ENCODE measurements at places on chromosomes 7 and 10.

GRCh38 chr10:73965890-73966768 lies 31.8 kb upstream of the VCL start:
- DNase-seq: peak; percentile 44

- no peak for DNase-seq
These were observed 256.2 kb downstream of the PCLO start for GRCh38 chr7:82906502-82906901.

GRCh38 chr7:137453356-137453755 lies 109.8 kb upstream of the PTN start:
- DNase-seq: no peak

DNA sequence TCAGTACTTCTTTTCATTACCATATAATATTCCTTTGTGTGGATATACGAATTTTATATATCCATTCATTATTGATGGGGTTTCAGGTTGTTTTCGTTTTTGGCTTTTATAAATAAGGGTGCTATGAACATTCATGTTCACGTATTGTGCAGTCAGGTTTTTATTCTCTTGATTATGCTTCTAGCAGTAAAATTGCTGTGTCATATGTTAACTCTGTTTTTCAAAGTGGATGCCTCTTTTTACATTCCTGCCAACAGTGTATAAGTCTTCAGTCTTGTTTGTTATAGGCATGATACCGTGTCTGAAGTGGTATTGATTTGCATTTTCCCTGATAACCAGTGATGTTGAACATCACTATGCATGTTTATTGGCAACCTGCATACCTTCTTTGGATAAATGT lies 127.1 kb upstream of the CNTNAP2 start:
- DNase-seq: no peak

DNA sequence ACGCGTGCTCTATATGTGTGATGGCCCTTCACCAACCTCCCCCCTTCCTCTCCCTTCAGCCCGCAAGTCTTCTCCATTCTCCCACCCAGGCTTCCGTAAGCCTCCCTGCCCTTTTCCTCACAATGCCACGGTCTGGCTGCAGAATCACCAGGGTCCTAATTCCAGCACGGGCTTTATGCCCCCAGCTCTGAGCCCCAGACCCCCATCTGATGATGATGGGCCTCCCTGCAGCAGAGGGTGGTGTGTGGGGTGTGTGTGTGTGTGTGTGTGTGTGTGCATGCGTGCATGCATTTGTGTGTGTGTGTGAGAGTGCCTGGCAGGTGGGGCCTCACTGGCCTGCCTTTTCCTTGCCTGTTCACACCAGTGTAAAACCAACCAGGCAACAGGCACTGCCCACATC lies 109.9 kb downstream of the OAT start:
- DNase-seq: no peak

GRCh38 chr7:113698556-113699220 lies 220.1 kb downstream of the PPP1R3A start:
- peak; percentile 10 for DNase-seq

- no peak for DNase-seq
These were observed 40.1 kb downstream of the LYZL2 start for GRCh38 chr10:30589441-30589840.

GRCh38 chr10:19922236-19922963 lies 106.2 kb downstream of the PLXDC2 start:
- no peak for DNase-seq

DNA sequence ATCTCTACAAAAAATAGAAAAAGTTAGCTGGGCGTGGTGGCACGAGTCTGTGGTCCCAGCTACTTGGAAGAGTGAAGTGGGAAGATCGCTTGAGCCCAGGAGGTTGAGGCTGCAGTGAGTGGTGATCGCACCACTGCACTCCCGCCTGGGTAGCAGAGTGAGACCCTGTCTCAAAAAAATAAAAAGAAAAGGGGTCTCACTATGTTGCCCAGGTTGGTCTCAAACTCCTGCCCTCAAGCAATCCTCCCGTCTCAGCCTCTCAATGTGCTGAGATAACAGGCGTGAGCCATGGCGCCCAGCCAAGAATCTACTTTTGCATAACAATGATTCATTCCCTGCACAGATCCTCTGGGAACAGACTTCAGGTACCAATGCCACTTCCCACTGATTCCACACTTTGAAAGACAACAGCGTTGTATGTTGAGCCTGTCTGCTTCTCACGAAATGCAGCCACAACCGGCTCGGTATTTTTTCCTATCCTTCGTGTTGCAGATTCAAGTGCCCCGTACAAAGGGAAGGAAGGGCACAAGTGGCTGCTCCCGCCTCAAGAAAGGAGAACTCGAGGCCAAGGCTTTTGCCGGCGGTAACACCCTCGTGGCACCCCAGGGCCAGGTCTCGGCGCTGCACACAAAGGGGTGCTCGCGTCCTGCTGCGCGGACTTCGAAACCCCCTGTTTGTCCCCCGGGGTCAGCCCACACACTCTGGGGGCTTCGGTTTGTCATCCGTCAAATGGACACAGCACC lies 745 bp downstream of the DAGLB start:
- DNase-seq: peak; percentile 23

DNA sequence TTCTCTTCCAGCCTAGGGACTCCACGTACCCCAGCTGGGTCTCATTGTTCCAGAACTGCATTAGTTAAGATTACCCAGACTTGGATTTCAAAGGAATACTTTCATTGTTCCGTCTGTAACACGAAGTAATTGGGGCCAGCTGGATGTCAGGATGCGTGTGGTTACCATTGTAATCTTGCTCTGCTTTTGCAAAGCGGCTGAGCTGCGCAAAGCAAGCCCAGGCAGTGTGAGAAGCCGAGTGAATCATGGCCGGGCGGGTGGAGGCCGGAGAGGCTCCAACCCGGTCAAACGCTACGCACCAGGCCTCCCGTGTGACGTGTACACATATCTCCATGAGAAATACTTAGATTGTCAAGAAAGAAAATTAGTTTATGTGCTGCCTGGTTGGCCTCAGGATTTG lies 21.0 kb downstream of the LRRC17 start:
- peak; percentile 36 for DNase-seq

GRCh38 chr7:84970670-84971069 lies 216.2 kb downstream of the SEMA3D start:
- DNase-seq: no peak
